ENCODE measurements at places on chromosomes 1 and 21. TPM values are rescaled to one million over a fixed set of nuclear protein-coding genes. Genes with fewer than 3 reads are reported as not detected.
A peak's percentile ranks its signal among the peaks of the same experiment; 100 is the strongest.

- no peak for DNase-seq
These were observed 3.3 kb downstream of the GPR153 start for GRCh38 chr1:6257541-6258069.

- DNase-seq, result no peak
These were observed 98.4 kb downstream of the MAGI3 start for GRCh38 chr1:113488576-113489177.

DNA sequence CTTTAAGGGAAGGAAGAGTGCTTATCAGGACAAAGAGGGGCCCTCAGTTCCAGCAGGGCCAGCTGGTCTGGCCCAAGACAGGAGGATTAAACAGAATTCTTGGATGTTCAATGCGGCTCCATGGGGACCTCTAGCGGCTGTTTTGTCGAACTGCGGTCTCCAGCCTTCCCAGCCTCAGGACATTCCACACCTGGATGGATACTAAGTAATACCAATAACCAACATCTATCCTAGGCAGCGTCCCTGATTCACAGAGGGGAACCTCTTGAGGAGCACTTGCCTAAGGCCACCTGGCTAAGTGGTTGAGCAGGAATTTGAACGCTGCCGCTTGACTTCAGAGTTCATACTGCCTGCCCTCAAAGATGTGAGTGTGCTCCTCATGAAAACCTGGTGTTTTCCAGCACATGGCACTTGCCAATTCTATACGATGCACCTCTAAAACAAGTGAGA is 15.5 kb upstream of the CD247 start:
- peak; percentile 95 for DNase-seq

GRCh38 chr1:24472527-24473251 is 29.9 kb upstream of the RCAN3 start:
- no peak for DNase-seq

PLCH2 gene
- total RNA-seq, result 3.3 TPM

DNA sequence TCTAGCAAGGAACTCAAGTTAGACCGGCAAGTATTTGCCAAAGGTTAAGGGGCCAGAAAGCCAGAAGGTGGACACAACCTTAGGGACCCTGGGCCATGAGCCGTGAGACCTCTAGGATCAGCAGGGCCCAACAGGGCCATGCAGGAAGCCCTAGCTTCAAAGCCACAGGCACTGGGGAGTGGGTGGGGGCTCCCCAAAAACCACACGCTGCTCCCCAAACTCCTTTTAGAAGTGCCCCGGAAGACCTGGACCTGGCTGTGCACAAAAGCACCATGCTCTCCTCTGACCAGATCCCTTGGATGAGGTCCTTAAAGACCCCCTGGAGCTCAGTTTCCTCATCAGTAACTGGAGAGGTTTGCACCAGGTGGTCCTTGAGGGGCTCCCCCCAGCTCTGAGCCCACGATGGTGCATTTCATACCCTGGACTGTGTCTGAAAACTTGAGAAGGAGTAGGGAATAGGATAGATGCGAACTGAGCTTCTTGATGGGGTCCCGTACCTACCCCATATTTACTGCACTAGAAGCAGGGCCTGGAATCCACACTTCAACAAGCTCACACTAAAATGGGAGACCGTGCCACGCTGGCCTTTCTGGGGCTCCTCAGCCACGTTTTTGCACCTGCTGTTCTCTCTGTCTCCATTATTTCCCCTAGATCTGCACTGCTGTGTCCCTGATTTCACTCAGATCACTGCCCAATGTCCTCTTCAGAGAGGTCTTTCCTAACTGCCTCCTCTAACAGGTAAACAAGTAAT is 40.6 kb upstream of the LBR start:
- DNase-seq, result no peak

DNA sequence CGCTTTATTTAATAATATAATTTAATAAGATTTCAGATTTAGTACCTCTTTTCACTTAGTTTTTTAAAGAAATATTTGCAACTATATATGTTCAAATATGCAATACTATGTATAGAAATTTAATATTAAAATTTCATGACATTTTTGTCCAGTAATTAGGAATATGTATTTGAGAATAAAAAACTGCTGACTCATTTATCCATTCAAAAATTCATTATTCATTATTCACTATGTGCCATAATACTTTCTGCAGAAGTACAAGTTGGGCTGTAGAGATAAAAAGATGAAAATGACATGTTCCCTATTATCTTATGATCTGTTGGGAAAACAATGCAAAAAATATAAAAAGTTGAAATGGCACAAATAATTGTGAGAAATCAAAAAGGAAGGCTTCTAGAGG is 3.4 kb upstream of the C1orf53 start:
- no peak for DNase-seq

PALMD gene
- total RNA-seq, result 42.5 TPM

OR10T2 gene
- not detected for total RNA-seq

DNA sequence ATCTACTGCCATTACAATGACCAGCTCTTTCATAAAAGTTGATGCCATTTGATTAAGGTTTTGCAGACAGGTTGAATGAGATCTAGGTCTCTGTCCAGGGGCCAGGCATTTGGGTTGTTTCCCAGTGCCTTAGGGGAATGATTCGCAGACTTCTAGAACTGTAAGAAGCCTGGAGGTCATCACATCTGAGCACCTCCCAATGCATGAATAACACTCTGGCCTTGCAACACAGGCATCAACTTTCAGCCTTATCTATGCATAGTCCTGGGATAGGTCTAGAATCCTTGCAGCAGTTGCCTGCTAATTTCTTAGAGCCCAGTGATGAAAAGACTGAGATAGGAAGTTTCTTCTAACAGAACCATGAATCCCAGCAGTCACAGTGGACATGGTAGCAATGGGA is 44.8 kb upstream of the KCND3 start:
- no peak for DNase-seq

GRCh38 chr1:180863158-180863775 is 49.4 kb upstream of the KIAA1614 start:
- peak; percentile 71 for DNase-seq

GRCh38 chr1:70038025-70038424 is 167.4 kb downstream of the LRRC40 start:
- DNase-seq, result no peak

RHEX gene
- total RNA-seq, result 0.59 TPM

DNA sequence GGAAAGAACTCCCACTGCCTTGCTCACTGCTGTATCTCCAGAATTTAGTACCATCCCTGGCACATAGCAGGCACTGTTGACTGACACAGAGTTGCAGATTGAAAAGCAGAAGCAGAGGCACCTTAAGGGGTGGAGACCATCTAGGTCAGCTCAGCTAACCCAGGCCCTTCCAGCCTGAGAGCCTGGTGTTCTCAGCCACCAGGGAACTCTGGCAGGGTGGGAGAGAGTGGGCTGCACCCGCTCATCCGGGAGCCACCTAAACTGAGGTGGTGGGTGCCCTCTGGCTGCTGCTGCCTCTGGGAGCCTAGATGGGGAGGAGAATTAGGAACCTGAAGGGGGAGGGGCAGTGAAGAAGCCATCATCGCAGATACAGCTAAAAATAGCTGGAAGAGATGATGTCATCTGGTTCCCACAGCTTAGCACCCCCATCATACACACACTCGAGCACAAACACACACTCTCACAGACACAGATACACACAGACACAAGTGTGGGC is 1.5 kb upstream of the TSPAN1 start:
- peak; percentile 85 for DNase-seq

Measured in spinal cord (tissue), 10 donors.